ENCODE measurements at places on chromosomes 7 and 10. TPM values are rescaled to one million over a fixed set of nuclear protein-coding genes. Genes with fewer than 3 reads are reported as not detected.

DNA sequence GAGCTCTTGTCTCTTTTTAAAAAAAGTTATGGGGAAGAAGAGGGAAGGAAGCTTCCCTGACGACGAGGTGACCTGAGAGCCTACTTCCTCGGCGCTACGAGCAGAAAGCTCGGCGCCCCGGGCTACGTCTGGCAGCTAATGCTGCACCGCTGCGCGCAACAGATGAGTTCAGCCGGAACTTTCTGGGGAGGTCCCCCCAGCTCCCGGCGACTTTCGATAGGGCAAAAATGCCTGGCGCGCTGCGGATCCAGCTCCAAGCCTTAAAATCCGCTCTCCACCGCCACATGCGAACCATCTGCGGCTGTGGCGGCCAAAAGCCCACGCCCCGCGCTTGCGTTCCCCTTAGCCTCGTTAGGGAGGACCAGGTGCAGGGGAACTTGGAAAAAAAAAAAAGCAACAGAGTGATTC is 621 bp downstream of the P4HA1 start:
- DNase-seq = peak; percentile 60

Gene SHLD2
- total RNA-seq = 35.4 TPM

- DNase-seq = no peak
Observed at GRCh38 chr10:118701529-118702323, 53.0 kb downstream of the CACUL1 start.

DNA sequence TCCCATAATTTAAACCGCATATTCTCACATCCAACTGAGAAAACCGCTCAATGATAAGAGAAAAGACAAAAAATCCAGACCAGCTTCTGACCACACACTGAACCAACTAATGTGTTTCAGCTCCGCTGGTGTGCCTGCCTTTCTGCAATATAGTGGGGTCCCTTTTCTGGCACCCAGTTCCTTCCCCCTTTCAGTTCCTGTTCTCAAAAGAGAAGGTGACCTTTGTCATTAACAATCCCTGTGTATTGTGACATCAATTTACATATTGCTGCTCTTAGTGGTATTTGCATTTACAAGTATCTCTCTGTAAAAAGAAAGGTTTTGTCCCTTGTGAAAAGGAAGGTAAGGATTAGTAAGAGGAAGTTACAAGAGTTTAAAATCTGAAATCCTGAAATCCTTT is 1.4 kb downstream of the PPP1R17 start:
- no peak for DNase-seq

Gene OLAH
- not detected for total RNA-seq

DNA sequence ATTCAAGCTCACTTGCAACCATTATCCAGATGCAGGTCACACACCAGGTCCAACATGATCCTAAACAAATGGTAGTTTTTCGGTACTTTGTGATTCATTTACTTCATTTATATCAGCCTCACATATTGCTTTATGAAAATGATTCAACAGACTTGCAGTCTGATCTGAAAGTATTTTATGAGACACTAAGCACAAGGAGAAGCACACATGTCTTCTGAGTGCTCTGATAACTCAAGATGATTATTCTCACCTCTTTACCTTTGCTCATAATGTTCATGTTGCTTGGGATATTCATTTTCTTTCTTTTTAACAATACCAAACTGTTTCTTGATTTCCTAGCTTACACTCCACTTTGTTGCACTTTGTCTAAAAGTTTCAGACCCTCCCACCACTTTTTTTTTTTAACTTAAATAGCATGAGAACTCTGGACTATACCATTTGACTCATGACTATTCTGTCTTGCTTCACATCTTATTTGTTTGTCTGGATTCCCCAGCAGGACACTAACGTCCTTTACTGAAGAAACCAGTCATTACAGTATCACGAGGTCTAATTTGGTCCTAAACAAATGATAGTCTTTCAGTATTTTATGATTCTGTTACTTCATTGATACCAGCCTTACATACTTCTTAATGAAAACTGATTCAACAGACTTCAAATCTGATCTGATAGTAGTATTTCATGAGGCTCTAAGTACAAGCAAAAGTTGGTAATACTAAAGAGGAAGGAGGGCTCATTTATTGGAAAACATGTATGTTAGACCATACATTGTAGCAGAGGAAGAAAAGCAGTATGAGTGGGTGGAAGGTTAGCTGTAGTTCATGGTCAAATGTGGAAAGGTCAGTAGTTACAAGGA is 171.8 kb upstream of the AHR start:
- no peak for DNase-seq

Gene SLC25A40
- total RNA-seq = 13.0 TPM

- DNase-seq = no peak
Observed at GRCh38 chr10:44935201-44935965, 24.2 kb upstream of the RASSF4 start.

Gene SFRP5
- not detected for total RNA-seq

DNA sequence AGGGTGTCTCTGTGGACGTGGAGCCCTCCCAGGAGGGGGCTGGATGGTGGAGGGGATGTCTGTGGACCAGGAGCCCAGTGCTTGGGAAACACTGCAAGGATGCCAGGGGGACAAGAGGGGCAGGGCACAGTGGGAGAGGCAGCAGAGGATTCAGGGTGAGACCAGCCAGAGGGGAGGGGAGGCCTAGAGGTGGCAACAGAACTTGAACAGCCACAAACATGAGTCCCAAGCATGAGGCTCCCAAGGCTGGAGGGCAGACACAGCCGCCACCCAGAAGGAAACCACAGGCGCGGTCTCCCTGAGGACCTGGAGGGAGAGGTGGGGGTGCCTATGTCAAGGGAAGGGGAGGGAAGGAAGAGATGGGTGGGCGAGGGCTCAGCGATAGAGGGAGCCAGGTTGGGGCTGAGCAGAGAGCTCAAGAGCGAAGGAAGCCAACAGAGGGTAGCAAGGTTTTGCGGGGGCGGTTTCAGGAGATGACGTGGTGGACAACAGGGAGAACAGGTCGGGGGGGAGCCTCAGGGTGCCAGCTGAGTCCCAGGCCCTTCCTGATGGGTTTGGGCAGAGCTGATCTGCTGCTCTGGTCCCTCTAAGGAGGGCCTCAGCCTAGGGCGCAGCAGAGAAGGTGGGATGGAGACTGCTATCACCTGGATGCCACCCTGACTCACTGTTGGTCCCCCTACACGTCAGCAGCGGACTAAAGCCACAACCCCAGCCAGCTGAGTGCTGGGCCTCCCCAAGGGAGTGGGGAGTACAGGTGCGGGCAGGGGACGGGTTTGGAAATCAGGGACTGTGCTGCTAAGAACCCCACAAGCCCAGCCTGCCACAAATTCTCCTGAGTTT is 6.7 kb upstream of the PILRA start:
- no peak for DNase-seq

GRCh38 chr7:135834266-135834665 is 85.7 kb upstream of the FAM180A start:
- no peak for DNase-seq

- no peak for DNase-seq
Observed at GRCh38 chr10:87038786-87039185, 18.7 kb downstream of the FAM25A start.

DNA sequence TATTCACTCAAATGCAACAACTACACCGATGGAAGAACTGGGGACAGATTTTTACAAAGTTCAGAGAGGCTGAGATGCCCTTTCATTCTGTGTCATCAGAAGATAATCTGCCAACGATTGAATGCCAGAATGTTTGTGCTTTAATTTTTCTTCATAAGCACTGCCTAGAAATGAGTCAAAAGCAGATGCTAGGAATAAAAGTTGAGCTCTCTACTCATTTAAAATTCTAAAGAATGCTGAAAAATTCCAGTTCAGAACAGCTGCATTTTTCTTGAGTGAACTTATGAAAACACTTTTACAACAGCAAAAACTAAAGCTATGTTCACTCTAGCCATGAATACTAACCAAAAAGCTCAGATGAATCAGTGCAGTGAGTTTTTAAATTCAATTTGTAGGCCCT is 22.3 kb upstream of the FAM133B start:
- no peak for DNase-seq

Gene ADCYAP1R1
- total RNA-seq = not detected

DNA sequence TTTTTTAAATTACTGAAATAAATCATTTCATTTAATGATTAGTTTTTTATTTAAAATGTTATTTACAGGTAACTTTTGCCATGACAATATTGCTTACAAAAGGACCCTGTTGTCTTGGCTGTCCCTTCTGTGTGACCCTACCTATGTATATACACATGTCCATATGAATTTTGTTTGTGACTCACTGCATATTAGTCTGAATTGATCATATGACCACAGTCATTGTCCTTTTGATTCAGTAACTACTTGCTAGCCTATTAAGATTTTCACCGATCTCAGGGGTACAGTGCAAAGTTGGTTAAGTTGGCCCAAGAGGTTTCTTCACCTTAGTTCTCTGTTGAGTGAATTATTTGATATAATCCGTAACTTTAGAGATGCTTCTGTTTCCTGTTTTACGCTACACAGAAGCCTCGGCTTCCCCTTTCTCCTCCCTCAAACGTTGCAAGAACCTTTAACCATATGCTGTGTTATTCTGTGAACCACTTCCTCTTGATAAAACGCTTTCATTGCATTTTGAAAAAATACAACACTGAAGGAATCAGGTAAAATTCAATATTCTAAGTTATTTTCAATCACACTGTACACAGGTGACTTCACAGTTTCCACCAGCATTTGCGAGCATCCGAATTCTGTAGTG is 43.9 kb downstream of the APBB1IP start:
- DNase-seq = no peak

- no peak for DNase-seq
Observed at GRCh38 chr7:82405301-82405700, 38.3 kb downstream of the CACNA2D1 start.

DNA sequence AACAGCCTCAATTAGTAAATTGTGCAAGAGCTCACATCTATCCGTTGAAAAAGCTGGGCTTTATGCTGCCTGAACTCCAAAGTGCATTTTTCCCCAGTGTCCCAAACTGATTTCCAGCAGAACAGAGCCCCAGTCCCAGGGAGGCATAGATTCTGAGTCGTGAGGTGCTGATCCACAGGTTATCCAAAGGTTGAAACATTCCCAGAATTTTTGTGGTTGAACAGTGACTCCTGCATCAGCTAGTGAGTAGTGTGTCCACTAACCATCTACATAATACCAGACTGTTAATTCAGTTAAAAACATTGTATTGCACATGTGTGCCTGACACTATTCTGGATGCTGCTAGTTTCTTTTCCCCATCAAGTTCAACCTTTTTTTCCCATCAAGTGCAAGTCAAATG is 761.5 kb downstream of the GATA3 start:
- no peak for DNase-seq

DNA sequence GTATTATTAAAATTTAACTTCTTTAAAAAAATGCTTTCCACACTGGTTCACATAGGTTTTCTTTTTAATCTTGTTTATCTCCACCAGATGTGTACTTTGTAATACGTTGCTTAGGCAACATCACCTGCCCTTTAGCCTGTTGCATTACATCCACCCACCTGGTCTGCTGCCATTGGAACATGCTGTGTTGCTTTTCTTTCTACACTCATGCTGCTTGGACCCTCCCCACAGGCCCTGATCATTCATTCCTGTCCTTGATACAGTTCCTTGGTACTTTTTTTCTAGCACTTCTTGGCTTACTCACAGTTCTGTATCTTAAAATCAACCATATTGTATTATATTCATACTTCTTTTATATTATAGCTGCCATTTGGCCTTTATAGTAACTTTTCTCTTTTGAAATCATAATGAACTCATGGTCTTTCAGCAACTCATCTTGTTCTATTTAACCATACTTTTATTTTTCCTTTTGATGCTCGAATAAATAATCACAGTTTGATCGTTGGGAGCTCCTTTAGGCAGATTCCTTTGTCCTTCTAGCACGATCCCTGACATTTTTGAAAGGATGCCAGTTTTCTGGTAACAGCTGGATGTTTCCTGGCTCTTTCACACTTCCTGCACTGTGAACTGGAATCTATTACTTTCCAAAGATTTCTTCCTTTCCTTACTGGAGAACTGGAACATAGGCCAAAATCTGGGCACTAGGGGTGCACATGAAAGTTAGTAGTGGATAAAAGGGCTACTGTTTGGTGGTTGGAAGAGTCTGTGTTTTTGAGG is 125.1 kb downstream of the CDK14 start:
- no peak for DNase-seq

GRCh38 chr7:977326-978048 is 2.1 kb upstream of the COX19 start:
- DNase-seq = no peak

GRCh38 chr7:6658618-6659345 is 21.7 kb downstream of the ZNF316 start:
- DNase-seq = no peak

DNA sequence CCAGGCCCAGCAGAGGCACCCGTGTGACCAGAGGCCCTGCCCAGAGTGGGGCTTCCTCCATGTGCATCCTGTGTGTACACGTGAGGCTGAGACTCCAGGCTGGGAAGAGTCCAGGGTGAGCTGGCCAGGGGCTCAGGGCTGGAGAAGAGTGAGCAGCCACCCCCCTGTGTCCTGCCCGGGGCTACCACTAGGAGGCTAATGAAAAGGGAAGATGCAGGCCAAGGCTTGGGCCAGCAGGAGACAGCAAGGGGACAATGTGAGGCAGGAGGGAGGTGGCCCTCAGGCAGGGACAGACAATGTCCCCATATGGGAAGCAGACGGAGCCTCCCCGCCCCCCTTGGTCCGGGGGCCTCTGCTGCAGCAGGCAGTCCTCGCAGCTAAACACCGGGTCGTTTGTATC is 102.0 kb downstream of the HIF1AN start:
- DNase-seq = peak; percentile 8

DNA sequence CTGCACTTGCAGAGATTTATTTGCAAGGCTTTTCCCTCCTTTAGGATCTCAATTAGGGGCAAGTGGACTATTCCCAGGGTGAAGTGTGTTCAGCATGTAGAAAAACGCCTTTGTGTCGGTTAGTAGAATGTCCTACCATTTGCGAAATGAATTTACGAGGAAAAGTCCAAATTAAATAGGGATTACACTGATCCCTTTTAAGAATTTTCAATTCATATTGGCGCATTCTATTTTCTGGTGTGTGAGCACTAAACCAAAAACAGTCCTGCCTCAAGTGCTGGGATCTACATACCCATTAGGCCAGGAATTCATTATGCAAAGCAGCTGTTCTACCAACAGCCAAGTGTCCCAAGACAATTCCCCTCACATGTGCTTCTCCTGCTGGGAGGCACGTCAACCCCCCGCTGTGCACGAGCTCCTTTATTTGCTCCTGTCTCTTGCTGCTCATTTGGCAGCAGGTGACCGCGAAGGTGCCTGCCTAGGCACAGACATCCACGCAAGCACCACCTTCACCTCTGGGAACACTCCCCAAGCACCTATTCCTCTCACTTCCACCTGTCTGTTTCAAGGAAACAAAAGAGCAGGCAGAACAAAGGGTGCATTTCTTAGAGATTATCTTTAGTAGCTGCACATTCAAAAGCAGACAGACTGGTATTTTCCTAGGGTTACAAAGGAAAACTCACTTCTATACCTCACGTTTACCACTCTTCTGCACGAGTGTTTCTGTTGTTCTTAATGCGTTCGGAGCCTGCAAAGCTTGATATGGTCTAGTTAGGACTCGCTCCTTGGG is 134.6 kb upstream of the FGFR2 start:
- peak; percentile 68 for DNase-seq

Gene RBP3
- total RNA-seq = not detected

GRCh38 chr10:43265799-43266721 is 805 bp downstream of the RASGEF1A start:
- peak; percentile 59 for DNase-seq
